CD4-positive, alpha-beta T cell (primary cell): ENCODE measurements at places on chromosomes 4 and X.

GRCh38 chr4:127822430-127822829, 40.3 kb downstream of the HSPA4L start:
- DNase-seq = no peak

- DNase-seq = no peak
These were observed 72.8 kb downstream of the MANBA start for GRCh38 chr4:102687982-102688433.

GRCh38 chr4:39320381-39321115, 45.6 kb downstream of the RFC1 start:
- DNase-seq = no peak

GRCh38 chrX:138378876-138379275, 332.6 kb downstream of the FGF13 start:
- DNase-seq = no peak

GRCh38 chr4:82266345-82266744, 107.4 kb downstream of the HNRNPD start:
- DNase-seq = no peak

- DNase-seq = no peak
These were observed 934.3 kb upstream of the SLIT2 start for GRCh38 chr4:19317377-19317776.

- no peak for DNase-seq
These were observed 228.5 kb downstream of the AFF2 start for GRCh38 chrX:148728901-148729300.

GRCh38 chr4:83170952-83171399, 56.4 kb upstream of the PLAC8 start:
- no peak for DNase-seq

DNA sequence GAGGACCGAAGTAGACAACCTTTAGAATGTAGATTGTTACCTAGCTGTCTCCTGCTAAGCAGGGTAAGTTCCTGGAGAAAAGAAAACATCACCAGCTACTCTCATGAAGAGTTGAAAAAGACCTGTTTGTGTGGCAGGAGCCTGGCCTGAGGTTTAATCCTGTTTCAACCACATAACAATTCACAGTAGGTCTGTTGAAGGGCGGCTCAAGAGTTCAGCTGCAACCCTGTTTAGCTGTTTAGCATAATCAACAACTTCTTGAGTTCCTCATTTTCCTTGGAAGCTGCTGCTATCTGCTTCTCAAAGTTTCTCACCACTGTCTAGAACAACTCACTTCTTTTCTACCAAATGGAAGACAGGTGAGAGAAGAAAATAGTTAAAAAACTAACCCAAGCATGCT, 170.4 kb upstream of the TET2 start:
- DNase-seq = no peak

- DNase-seq = peak; percentile 67
These were observed 5.0 kb upstream of the SDAD1 start for GRCh38 chr4:75995727-75996126.

- DNase-seq = no peak
These were observed 58.8 kb downstream of the SHROOM2 start for GRCh38 chrX:9844936-9845577.

DNA sequence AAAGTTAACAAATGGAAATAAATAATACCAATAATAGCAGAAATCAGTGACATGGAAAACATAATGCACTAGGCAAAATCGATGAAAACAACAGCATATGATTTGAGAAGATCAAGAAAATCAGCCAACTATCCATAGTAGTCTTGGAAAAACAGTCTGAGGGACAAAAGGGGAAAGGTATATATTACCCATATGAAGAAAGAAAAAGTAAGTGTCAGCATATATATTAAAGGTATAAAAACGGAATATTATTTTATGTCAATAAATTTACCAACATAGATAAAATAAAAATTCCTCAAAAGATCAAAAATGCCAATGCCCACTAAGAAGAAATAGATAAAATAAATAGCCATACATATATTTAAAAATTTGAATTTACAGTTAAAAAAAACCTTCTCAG, 33.0 kb downstream of the ACTRT1 start:
- DNase-seq = no peak

GRCh38 chr4:37236165-37236564, 8.4 kb upstream of the NWD2 start:
- no peak for DNase-seq

- no peak for DNase-seq
These were observed 7.5 kb downstream of the SEPTIN6 start for GRCh38 chrX:119685225-119686066.

GRCh38 chrX:26915064-26915463, 548.1 kb downstream of the PPP4R3C start:
- no peak for DNase-seq

GRCh38 chrX:119028733-119029330, 44.0 kb upstream of the CT47C1 start:
- DNase-seq = no peak

DNA sequence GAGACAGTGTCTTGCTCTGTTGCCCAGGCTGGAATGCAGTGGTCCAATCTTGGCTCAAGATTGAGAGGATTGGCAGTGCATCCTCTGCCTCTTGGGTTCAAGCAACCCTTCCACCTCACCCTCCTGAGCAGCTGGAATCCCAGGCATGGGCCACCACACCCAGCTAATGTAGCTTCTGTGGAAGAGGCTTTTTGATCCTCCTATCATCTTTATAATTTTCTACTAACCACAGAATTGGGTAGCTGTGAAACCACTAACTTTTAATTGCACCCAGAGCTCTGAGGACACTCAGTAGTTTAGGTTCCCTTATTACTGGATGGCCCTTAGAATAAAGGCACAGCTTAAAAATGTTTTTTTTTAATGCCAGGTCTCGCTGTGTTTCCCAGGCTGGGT, 8.9 kb upstream of the AGA start:
- no peak for DNase-seq

- no peak for DNase-seq
These were observed 63.2 kb downstream of the BANK1 start for GRCh38 chr4:101853691-101854090.

DNA sequence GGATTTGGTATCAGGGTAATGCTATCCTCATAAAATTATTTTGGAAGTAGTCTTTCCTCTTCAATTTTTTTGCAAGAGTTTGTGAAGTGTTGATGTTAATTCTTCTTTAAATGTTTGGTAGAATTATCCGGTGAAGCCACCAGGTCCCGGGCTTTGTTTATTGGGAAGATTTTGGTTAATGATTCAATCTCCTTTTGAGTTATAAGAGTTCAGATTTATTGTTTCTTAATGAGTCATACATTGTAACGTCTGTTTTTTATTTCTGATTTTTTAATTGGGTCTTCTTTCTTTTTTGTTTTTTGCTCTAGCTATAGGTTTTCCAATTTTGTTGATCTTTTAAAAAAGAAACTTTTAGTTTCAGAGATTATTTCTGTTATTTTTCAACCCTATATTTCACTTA, 412.3 kb downstream of the PDGFC start:
- no peak for DNase-seq

DNA sequence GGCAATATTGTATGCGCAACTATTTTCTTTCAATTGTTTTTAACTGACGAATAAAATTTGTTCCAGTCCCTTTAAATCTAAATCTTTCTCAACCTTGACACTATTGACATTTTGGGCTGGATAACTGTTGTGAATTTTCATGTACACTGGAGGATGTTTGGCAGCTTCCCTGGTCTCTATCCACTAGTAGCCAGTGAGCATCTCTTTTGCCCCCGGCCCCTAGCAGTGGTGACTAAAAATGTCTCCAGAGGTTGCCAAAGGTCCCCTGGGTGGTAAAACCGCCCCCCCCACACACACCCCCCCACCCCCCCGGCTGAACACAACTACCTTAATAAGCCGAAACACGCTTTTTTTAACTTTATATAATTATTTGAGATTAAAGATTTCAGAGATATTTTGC, 514 bp downstream of the FANCB start:
- DNase-seq = no peak

GRCh38 chr4:36163198-36163597, 81.1 kb downstream of the ARAP2 start:
- no peak for DNase-seq

GRCh38 chr4:186161138-186161537, 30.2 kb upstream of the CYP4V2 start:
- no peak for DNase-seq

DNA sequence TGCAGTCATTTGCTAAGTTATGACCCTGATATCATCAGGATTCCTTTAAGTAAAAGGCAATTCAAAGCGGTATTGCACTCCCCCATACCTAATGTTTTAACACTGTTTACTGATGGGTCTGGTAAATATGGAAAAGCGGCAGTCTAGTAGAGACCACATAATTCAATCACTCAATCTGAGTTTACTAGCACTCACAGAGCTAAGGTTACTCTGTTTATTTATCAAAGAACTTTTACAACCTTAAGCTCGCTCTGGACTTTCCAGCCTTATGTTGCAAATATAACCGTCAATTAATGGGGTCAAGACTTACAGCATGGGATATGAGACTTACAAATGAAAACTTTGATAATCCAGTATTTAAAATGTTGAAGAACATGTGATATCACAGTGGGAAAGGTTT, 124.5 kb upstream of the ZCCHC13 start:
- DNase-seq = no peak

DNA sequence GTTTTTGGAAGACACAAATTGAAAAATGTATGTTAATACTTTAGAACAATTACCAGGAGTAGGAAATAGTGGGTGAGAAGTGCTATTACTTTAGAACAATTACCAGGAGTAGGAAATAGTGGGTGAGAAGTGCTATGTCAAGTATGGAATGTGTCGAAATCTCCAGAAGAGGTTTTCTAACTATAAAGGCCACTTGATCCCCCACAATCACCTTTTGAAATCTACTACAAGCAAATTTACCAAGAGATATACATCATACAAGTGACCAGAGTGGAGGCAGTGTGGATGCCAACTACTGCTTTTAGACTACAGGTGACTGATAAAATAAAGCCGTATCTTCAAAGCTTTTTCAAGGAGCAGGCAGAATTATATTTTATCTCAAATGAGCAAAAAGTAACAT, 43.1 kb downstream of the MAB21L2 start:
- no peak for DNase-seq

DNA sequence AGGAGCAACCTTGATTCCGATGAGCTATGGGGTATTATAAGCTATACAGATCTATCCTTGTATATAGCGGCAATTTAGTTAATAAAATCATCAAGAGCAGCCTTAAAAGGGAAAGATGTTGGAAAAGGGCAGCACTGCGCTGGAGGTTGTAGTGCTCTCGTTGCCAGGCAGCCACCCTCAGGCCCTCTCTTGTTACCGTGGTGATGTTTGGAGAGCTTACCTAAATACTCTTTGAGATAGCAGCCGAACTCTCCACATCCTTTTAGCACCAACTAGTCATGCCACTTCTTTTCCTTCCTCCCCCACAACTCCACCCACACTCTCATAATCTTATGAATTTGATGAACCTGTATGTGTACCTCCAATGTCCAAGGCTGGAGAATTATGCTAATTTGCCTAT, 3.8 kb upstream of the RADX start:
- DNase-seq = no peak
